GM20000 (cell line): ENCODE measurements at places on chromosomes 6 and 20.

DNA sequence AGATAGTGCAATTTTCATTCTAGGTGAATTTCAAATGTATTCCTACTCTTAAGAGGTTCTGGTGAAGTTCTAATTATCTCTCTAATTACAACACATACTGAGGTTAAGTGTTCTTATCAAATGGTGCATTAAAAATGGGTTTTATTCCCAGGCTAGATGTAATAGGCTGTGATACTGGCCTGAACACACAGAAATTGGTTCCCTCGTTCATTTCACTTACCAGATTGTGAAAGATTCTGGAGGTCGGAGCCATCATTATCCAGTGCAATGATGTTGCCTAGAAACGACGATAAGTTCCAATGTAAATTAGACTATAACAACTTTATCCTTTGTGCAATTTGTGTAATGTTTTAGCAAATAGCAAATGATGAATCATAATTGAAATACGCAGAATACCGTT lies 172.6 kb upstream of the SOX4 start:
- DNase-seq = no peak

DNA sequence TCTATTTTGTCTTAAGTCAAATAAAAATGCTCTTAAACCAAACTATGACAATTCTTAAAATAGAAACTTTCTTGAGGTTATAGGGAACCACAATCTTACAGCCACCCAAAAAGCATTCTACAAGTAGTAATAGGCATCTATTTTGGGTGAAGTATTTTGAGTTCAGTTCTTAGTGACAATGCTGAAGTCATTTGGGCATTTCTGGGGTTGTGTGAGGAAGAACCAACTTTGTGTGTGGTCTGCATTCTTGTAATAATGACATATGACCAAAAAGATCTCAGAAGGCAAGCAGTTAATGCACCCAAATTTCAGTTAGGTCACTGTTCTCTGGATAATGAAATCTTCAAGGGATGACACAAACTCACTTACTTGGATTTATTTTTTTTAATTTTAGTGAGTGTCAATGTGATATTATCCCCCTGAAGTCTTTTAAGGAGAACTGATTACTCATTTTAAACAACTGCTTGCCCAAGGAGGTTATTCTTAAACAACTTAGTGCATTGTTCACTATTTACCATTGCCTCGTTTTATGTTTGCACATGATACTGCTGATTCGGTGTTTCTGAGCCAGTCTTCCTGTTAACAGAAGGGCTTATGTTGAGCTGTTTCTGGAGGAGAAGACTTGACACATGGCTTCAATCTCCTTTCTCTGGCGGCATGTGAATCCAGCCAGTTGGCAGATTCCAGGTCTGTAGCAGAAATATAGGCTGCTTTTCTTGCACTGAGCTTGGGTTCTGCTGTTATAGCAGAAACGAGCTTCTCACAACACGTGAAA lies 618.9 kb downstream of the BCKDHB start:
- DNase-seq = no peak

DNA sequence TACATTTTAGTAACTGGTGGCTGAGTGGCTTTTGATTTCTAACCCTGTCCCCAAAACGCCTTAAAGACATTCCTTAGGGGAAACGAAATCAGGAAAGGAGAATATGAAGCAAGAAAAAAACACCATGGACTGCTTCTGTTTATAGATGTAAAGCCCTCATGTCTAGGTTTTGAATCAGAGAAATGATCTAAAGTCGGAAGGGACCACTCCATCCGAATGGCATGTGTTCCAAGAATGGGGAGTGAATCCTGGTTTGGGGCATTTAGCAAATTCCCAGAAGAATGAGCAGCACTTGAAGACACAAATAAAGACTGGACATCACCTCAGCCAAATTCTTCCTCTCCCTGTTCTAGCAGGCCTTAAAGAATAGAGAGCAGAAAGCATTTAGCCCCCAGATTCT lies 65.6 kb downstream of the CAP2 start:
- DNase-seq = no peak

GRCh38 chr6:84449220-84449619 lies 221.8 kb upstream of the CEP162 start:
- DNase-seq = no peak

DNA sequence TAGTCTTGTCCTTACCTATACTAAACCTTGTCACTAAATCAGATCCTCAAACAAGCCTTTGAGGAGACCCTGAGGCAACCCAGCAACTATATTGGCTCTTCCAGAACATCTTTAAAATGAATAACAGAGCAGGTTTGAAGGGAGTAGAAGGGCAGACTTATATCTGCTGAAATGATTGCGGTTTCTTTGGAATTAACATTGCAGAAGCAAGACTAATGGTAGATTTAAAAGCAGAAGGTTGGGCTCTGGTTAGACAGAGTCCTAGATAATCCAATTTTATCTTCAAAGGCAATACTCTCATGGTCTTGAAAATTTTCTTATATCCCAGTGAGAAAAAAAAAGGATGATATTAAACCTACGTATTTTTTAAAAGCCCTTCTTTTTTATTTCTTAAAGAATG lies 19.1 kb downstream of the FHL5 start:
- DNase-seq = no peak

DNA sequence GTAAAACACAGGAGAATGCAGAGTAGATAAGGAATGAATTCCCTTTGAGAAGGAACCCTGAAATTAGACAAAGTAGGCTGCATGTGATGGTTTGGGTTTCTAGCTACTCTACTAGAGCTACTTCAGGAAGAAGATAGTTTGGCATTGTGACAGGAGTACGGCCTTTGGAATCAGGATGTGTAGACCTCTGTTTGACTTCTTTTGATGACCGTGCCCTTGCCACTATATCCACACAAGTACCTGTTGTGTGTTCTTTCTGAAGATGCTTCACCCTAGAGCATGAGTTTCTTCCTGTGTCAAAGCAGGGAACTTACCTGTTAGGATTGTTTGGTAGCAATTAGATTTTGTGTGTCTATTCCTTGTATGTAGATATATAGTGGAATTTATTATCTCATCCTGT lies 41.7 kb downstream of the CD2AP start:
- DNase-seq = no peak

DNA sequence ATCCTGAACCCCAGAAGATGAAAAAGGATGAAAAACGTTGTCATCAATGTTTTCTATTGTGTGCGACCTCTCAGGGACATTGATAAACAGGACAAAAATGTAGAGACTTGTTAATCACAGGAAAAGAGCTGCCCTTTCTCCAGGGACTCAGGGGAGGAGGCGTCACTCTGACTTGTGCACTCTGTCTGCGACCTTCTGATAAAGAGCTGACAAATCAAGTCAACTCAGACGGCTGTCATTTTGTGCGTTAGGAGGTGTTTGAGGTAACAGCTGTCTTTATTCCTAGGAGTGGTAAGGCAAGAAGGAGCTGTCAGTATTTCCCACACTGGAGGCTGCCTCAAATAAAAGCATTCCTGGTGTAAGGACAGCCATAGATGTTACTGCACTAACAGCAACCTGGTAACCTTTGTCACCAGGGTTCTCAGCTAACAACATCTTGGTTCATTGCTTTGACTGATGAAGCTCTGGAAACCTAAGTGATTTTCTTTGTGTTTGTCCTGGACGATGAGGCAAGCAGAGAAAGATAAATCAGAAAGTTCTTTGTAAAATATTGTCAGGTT lies 38.6 kb upstream of the NXT1 start:
- no peak for DNase-seq

GRCh38 chr6:108877046-108877751 lies 29.0 kb downstream of the ARMC2 start:
- DNase-seq = no peak

DNA sequence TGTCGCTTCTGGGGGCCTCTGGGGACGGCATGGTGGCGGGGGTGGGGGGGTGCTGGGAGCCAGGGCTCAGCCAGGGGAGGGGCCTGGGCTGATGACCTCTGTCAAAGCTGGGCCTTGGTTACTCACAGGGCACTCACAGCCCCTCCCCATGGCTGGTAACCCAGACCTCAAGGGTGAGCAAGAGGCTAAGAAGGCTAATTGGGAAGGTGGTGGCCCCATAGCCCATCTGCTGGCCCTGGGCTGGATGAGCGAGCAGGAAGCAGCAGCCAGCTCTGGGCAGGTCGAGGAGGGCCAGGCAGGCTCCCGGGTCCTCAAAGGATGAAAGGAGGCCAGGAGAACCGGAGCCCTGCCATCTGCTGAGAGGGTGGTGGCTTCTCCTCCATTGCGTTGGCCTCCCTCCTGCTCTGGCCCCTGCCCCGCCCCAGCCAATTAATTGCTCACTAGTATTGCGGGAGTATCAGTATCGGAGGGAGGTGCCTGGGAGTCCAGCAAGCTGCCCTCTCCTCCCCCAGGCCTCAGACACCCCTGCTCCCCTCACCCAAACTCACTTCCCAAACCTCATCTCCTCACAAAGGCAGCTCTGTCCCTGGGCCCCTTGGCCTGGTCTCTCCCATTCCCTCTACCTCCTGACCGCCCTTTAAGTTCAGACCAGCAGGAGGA lies 1.0 kb upstream of the CDSN start:
- DNase-seq = no peak

DNA sequence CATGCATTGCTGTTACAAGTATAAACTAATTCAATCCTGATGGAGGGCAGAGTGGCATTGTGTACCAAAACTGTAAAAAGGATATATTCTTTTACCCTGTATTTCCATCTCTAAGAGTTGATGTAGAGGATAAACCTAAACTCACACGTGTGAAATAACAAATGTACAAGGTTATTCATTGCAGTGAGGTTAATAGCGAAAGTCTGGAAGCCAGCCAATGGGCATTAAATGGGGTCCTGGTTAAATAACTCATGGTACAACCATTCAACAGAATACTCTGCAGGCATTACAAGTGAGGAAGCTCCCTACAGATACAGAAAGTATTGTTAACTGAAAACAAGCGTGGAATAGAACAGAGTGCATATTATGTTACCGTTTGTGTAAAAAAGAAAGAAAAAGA lies 56.9 kb downstream of the BCAS1 start:
- no peak for DNase-seq

DNA sequence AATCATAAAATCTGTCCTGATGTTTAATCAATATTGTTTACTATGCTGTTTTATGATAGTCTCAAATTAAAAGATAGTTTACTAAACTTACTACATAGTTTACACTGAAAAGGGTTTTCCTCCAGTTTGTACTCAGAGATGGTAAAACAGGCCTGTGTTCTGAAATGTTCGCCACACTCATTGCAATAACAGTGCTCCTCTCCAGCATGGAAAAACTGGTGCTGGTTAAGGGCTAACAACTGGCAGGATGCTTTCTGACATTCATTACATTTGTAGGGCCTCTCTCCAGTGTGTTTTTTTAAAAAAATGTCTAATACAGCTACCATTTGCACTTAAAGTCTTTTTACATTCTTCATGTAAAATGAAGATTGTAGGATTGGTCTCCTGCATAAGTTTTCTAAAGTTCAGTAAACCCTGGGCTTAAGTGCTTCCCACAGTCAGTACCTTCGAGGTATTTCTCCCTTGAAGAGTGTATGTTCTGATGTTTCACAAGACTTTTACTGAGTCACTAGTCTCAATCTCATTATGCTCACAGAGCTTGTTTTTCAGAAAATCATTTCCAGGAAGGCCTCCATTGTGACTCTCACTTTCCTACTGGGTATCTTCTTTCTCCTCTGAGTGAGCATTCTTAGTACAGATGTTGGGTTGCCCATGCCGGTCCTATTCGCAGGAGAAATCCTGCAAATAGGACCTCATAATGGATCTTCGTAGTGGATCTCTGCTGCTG lies 8.7 kb upstream of the ZSCAN12 start:
- DNase-seq = no peak

DNA sequence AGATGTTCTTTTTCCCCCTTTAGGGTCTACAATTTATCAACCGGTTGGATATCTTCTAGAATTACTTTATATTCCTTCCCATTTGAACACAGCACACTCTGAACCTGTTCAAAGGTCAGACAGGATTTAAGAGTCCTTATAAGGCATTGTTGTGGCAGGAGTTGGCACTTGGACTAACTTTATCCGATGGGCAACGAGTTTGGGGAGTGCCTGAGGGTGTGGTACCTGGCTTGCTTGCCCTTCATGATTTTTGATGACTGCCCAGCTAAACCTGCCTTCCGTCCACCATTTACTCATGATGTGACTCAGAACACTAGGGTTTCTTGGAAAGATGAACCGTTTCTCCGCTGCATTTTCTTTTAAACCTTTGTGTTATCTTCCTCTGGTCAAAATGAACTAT lies 285.2 kb downstream of the FOXC1 start:
- no peak for DNase-seq

- no peak for DNase-seq
Measured at GRCh38 chr20:8971669-8972316, 97.1 kb upstream of the PLCB4 start.

DNA sequence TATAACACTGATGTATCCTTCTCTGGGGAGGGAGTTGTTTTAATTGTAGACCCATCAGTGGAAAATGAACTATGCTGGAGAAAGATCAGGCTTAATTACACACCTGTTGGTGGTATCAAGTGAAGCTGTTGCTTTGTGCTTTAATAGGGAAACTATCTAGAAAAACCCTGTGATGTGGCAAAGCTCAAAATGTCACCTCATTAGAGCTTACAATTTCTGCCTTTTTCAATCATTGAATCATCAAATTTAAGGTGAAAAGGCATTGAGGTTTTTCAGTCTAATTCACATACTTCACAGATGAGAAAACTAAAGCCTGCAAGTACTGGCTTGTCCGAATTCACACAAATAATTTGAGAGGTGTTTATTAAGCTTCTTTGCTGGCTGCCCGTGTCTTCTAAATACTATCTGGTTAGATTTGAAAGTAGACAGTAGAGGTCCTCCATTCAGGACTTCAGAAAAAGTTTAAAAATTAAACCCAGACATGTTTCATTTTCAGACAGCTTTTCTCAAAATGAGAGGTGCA lies 143.3 kb upstream of the MAP3K7 start:
- DNase-seq = no peak

- DNase-seq = no peak
Measured at GRCh38 chr6:36624461-36625157, 30.4 kb downstream of the SRSF3 start.

DNA sequence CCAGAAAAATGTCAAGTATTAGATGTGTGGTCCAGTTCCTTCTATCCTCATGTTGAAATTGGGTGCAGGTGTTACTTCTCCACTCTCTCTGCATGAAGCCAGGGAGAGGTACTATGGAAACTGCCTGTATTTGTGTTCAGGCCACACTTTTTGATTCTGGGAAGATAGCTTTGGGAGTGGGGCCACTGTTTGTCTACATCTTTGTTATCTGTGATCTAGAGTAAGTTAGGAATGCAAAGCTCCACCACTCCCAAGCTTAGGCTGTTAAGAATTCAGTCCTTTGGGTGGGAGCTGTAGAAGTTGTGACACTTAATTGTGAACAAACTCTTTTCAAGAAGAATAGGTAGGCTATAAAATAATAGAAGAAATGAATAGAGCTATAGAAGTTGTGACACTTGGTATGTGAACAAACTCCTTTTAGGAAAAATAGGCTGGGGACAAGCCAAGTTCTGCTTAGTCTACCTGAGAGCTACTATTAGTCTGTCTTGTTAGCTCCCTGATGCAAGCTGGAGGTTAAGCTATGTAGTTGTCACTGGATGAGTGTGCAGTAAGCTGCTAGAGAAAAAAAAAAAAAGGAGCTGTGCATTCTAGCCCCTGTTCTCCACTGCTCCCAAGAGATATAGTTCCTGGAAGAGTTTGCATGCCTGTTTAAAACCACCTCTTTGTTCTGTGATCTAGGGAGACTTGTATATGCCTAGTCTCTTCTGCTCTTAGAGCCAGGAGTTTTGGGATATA lies 7.1 kb upstream of the GFRAL start:
- DNase-seq = no peak
